ENCODE measurements at places on chromosomes 16 and 17.

DNA sequence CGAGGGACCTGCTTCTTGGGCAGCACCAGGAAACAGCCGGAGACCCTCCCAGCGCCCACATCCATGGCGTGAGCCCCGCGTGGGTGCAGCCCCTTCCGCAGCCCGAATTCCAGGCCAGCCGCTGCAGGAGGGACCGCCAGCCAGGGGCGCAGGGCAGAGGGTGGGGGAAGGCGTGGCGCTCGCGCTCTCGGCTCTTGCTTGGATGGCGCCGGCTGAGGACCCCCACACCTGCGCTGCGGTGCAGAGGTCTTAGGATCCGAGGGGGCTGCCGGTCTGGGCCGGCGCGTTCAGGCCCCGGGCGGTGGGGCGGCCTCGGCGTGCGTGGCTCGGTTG is 28.8 kb downstream of the ACTG1 start:
- DNase-seq = no peak

GRCh38 chr17:10757067-10757466 is 27.2 kb upstream of the TMEM220 start:
- no peak for DNase-seq

DNA sequence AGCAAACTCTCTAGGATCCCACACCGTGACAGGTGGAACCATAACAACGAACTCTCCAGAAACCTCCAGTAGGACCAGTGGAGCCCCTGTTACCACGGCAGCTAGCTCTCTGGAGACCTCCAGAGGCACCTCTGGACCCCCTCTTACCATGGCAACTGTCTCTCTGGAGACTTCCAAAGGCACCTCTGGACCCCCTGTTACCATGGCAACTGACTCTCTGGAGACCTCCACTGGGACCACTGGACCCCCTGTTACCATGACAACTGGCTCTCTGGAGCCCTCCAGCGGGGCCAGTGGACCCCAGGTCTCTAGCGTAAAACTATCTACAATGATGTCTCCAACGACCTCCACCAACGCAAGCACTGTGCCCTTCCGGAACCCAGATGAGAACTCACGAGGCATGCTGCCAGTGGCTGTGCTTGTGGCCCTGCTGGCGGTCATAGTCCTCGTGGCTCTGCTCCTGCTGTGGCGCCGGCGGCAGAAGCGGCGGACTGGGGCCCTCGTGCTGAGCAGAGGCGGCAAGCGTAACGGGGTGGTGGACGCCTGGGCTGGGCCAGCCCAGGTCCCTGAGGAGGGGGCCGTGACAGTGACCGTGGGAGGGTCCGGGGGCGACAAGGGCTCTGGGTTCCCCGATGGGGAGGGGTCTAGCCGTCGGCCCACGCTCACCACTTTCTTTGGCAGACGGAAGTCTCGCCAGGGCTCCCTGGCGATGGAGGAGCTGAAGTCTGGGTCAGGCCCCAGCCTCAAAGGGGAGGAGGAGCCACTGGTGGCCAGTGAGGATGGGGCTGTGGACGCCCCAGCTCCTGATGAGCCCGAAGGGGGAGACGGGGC is 1.3 kb downstream of the SPN start:
- no peak for DNase-seq

- no peak for DNase-seq
Observed at GRCh38 chr17:79019632-79020584, 4.1 kb upstream of the C1QTNF1 start.

GRCh38 chr16:50453446-50453845 is 84.7 kb upstream of the BRD7 start:
- no peak for DNase-seq

- DNase-seq = peak; percentile 49
Observed at GRCh38 chr17:55576996-55577586, 65.8 kb upstream of the SMIM36 start.

GRCh38 chr17:12390631-12391030 is 275.1 kb upstream of the MYOCD start:
- no peak for DNase-seq

DNA sequence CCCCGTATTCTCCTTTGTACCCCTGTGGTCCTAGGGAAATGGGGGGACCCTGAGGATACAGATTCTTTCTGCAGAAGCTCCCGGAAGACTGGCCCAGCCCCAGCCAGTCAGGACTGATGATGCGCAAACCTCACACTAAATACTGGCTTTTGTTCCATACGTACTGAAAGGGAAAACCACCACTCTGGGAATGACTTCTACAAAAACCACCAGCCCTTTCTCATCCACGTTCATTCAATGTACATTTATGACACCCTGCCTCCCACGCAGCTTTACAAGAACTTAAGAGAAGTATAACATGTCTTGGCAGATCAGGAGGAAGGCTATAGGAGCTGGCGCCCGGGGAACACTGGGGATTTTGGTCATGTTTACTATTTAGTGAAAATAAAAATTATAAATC is 70.6 kb downstream of the MARCHF10 start:
- no peak for DNase-seq

DNA sequence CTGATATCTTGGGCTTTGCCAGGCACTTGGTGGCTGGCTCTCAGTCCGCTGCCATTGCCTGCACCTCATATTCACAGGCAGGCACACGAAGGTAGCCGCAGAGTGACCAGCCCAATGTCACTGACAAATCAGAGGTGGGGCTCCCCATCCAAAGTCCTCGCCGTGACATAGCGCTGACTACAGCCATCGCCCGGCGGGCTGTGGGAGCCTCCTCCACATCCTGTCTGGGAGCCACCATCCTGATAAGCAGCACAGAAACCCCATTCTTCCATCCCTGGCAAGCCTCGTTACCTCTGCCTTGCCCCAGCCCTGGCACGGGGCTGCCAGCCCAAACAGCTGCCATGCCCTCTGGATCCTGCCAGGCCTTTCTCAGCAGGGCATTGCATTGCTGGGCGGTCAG is 437.8 kb downstream of the SLC39A11 start:
- DNase-seq = no peak

- no peak for DNase-seq
Observed at GRCh38 chr17:61659437-61659836, 68.4 kb upstream of the NACA2 start.

DNA sequence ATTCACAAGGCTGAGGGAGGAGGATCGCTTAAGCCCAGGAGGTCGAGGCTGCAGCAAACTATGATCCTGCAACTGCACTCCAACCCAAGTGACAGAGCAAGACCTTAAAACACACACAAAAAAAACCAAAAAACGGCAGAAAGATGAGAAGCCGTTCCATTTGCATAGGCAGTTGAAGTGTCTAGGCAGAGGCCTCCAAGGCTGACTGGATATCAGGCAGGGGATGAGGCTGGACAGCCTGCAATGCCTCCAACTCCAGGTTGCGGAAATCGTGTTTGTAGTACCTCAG is 2.0 kb upstream of the FBXL19 start:
- DNase-seq = no peak

- DNase-seq = peak; percentile 66
Observed at GRCh38 chr16:74936902-74937560, 47.9 kb downstream of the WDR59 start.

DNA sequence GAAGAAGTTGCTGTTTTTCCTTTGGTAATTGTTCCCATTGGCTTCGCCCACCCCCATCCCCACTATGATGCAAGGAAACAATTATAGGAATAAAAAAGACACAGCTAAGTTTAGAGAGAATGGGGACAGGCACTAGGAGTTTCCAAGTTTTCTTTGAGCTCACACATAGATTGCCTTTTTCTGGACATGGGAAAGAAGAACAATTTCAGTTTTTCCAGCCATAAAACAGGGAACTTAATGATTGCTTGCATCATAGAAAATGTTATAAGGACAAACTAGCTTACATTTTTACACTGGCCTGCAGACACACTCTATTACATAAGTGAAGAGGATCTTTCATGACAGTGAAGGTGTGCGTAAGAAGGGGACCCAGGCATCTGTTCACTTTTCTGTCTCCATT is 142.3 kb upstream of the ZFHX3 start:
- DNase-seq = no peak
